Activated gamma-delta T cell treated with Interleukin-2 at 50 U/mL for 16 hours (primary cell): ENCODE measurements at places on chromosomes 12 and 14.

GRCh38 chr12:13343375-13343774 is 146.8 kb downstream of the EMP1 start:
- no peak for DNase-seq

DNA sequence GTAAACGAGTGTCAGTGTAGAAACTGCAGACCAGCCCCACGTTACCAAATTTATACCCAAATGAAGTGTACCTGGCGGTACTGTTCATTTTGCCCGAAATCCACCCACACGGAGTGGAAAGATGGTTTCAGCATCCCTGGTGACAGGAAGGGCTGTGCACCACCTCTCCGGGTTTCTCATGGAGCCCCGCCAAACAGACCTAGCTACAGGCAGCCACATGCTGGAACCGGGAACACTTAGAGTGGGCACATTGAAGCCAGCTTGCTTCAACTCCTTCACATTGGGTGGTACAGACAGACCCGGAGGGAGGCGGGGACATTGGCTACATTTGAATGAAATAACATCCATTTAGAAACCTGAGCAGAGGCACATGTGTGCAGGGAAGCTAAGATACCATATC is 84.4 kb downstream of the PPP2R5C start:
- DNase-seq: no peak

DNA sequence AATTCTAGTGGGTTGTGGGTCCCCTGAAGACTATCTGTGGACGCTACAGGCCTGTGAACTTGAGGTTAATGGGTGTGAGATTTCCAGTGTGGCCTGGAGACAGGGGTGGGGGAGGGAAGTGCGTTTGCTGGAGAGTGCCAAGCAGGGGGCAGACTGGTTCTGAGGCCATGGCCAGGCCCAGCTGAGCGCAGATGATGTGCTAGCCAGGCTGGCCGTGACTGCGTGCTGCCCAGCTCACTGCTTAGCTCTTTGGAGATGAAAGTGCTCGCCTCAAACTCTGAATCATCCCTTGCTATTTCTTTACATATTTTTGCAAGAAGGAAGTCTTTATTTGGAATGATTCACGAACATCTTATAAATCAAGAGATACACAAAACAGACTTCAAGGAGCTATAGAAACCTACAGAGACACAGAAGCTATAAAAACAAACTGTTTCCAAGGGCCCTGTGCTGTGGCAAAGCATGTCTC is 75.2 kb upstream of the PLEKHG3 start:
- no peak for DNase-seq

DNA sequence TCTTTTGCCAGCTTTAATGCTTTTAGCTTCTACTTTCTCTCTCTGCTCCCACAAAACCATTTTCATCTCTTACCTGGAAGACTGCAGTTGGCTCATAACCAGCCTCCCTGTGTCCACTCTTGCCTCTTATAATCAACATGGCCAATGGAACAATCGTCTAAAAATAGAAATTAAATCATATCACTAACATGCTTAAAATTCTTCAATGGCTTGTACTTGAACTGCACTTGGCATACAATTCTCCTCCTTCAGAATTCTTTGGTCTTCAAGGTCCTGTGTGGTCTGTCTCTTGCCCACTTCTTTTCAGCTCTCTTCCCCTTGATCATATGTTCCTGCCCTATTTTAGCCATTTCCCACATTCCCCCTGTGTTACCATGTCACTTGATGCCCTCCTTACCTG is 342.2 kb downstream of the ATP23 start:
- DNase-seq: no peak

DNA sequence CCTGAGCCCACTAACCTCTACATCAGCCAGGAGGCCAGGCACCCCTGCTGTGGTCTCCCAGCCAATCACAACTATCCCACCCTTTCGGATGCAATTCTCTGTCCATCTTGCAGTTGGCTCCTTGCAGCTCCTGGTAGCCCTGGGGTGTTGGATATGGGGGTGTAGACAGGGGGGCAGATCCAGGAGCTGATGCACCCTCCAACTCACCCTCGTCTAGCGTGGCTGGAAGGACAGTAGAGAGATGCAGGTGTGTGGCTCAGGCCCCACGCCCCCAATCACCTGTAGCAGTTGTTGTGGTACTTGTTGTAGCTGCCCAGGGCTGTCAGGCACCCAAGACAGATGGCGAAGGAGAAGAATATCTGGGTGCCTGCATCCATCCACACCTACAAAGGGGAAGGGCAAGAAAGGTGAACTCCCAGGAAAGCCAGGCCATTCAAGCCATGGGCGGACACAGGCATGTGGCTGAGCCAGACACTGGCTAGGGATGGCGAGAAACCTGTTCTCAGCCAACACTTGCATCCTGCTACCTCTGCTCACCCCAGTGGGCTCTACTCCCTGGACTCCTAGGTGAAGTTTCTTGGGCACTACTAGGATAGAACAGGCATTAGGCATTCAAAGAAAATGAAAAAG is 13.4 kb upstream of the SLC6A12 start:
- no peak for DNase-seq

GRCh38 chr12:96906498-96906848 is 584 bp upstream of the NEDD1 start:
- DNase-seq: no peak

GRCh38 chr14:56274556-56274955 is 156.3 kb downstream of the PELI2 start:
- DNase-seq: no peak
